ENCODE measurements at places on chromosomes 5 and 9.

GRCh38 chr5:168844922-168845296 is 265.7 kb upstream of the PANK3 start:
- DNase-seq = no peak

GRCh38 chr5:115348175-115348574 is 51.7 kb upstream of the CCDC112 start:
- DNase-seq = no peak

- no peak for DNase-seq
Measured at GRCh38 chr9:18490641-18491370, 16.9 kb downstream of the ADAMTSL1 start.

GRCh38 chr5:134436523-134437339 is 25.1 kb upstream of the CDKN2AIPNL start:
- DNase-seq = no peak

DNA sequence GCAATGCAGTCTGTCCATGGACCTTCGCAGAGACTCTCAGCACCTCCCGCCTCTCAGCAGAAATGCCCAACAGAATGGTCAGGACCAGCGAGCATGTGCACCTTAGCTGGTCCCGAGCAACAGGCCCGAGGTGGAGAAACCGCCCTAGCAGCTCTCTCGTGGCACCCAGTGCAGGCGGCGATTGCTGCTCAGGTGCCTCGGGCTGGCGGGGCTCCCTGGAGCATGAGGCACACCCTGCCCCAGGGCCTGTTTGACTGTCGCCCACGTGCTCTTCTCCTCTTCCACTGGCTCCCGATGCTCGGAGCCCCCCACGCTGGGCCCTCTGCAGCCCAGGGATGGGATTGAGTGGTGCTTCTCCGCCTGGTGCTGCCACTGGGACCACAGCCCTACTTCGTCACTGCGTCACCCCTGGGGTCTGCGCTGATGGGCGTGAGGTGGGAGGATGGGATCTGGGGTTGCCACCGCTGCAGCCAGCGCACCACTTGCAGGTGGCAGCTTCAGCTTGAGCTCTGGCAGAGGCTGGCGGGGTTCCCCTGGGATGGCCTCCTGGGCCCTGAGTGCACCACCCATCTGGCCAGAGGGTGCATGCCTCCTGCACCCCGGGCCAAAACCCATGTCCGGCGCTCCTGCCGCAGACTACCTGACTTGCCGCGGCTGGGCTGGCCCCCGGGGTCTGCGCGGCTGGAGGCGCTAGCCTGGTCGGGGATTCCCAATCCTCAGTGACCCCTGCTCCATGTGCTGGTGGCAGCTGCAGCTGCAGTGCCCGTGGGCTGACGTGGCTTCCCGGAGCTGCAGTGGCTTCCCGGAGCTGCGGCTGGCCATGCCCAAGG is 244.2 kb downstream of the FOXD4L6 start:
- DNase-seq = no peak
